AG04449 (cell line): ENCODE measurements at places on chromosomes 1 and 21.
A peak's percentile ranks its signal among the peaks of the same experiment; 100 is the strongest.

- DNase-seq: no peak
These were observed 104.9 kb downstream of the RUNX1 start for GRCh38 chr21:34944015-34944755.

DNA sequence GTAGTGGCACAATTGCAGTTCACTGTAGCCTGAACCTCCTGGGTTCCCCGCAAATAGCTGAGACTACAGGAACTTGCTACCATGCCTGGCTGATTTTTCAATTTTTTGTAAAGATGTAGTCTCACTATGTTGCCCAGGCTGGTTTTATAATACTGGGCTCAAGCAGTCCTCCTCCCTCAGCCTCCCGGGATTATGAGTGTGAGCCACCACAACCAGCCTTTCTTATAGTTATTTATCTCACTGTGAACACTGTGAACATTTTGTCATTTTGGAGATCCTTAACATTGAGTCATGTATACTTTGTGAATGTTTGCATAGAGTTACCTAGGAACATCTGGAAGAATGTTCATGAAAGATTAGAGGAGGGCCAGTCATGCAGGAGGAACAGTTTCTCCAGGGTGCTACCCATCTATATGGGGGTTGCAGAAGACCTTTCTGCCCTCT lies 127.1 kb upstream of the CACYBP start:
- DNase-seq: no peak

GRCh38 chr1:210876275-210876674 lies 257.7 kb downstream of the KCNH1 start:
- no peak for DNase-seq

- DNase-seq: no peak
These were observed 12.9 kb downstream of the PTAFR start for GRCh38 chr1:28163496-28164161.

GRCh38 chr1:25338986-25339385 lies 852 bp downstream of the TMEM50A start:
- no peak for DNase-seq

- no peak for DNase-seq
These were observed 82.4 kb downstream of the ST6GALNAC3 start for GRCh38 chr1:76156987-76157386.

DNA sequence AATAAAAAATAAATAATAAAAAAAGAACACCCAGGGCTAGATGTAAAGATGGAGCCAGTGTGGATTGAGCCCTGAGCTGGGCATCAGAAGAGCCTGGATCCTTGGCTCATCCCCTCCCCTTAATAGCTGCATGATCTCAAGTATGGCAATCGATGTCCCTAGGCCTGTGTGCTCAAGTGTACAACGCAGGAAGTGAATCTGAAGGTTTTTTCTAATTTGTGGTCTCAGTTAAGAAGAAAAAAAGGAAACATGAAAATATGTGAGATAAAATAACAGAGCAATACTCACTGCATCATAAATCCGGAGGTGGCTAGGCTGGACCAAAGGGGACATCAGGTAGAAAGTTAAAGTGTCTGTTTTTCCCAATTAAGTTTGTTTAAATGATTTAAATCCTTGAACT lies 47.3 kb upstream of the SLC44A3 start:
- no peak for DNase-seq

DNA sequence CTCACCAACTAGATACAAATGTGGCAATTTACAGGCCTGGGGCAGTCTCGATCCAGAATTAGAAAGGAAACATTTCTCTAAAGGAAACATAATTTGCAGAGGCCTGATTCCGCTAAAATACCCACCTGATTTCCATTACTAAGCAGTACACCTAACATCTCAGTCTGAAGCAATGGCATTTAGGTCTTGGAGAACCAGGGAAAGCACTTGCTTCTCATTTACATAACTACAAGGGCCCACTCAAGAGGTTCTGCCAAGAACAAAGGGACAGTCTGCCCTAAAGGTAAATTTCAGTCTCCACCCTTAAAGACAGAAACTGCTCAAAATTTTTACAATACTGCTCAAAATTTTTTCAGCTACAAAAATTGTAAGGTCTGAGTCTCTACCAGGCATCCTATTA lies 123.7 kb upstream of the GJB5 start:
- no peak for DNase-seq

- DNase-seq: no peak
These were observed 39.3 kb upstream of the EXOSC10 start for GRCh38 chr1:11138952-11139351.

DNA sequence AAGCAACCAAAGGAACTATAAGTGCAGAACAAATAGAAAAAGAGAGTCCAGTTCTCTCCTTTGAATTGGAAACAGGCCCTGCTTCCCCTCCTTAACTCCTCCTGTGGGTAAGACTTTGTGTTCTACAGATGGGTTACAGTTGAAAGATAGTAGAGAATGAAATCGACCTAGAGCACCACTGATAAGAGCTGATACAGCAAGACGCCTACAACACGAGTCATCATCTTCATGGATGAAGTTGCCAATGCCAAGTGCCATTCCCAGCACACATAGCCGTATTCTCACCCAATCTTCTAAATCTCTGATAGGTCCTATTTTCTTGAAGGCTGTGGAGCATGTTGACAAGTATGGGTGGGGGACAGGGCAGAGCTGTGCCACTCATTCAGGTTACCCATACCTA lies 99.8 kb upstream of the CAMK1G start:
- no peak for DNase-seq

DNA sequence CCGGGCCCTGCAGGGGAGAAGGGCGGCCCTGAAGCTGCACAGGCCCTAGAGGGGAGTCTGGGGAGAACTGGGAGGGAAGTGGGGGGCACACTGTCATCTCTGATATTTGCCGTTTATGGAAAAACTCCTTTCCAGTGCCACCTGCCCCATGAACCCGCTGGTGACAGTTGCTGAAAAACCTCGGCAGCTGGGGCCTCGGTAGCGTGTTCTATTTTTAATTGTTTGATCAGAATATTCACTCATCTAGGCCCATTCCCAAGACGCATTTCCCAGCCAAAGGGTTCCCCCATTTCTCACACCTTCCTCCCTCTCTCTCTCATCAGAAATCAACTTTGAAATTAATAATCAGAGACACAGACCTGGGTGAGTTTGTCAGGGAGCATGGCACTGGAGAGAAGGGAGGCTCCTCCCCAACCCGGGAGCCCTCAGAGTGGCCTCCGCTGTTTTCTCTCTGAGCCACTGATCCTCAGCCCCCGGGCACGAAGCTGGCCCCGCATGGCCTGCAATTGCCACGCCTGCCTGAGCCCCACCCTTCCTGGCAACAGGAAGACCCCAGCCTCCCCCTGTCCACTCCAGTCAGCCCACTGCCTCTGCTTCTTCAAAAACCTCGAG lies 111.1 kb downstream of the CASZ1 start:
- DNase-seq: no peak

GRCh38 chr1:224777180-224777579 lies 152.3 kb upstream of the DNAH14 start:
- no peak for DNase-seq

GRCh38 chr1:248807067-248807737 lies 18.5 kb downstream of the SH3BP5L start:
- DNase-seq: no peak

GRCh38 chr1:53589043-53589887 lies 130.1 kb downstream of the DMRTB1 start:
- DNase-seq: no peak

DNA sequence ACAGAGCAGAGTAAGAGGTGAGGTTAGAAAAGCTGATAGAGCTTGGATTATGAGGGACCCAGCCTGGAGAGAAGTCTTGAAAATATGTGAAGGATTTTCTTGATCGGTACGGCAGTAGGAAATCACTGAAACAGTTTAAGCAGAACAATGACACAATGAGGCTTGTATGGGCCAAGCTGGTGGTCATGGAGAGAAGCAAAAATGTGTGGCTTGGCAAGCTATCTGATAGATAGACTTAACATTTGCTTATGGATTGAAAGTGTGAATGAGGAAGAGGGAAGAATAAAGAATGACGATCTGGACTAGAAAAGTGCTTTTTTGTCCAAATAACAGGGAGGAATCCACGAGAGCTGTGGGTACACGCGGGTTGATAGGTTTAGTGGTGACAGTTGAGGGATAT lies 15.4 kb upstream of the XPR1 start:
- DNase-seq: no peak

DNA sequence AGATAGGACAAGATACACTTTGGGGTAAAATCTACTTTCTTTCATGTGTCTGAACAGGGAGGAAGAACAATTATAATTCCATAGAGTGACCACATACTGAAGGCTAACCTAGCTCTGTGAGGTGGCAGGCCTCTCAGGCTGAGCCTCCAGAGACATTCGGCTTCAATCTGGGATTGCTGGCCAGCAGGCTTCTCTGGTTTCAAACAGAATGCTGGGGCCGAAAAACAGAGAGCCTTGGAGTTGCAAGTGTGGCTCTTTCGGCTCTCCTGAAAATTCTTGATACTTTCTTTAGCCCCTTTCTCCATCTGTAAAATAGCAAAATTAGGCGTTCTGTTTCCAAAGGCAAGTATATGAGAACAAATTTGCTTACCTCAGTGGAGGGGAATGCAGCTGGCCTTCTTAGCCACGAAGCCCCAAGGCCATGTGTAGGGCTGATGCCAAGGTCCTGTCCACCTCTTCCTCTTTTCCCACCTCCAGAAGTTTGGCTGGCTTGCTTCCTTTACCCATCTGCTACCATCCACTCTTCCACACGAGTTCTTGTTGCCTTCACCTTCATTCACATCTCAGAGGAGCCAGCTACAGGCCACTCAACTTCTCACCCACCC lies 30.0 kb upstream of the UBE2U start:
- DNase-seq: no peak

DNA sequence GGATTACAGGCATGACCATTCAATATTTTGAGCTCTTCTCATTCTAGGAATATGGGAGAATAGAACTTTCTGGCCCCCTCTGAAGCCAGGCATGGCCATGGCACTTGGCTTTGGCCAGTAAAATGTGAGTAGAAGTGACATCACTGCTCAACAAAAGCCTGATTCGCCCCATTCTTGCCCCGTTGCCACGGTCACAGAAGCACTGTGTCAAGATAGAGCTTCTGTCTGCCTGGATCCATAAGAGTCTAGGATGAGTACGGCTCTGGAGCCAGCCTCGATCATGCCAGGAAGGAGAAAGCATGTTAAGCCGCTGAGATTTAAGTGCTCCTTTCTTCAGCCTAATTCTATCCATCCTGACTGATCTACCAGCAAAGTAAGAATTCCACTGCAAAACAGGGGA lies 113.1 kb downstream of the TIAM1 start:
- no peak for DNase-seq

GRCh38 chr1:78649628-78650027 lies at the start of gene IFI44:
TSS of gene IFI44 (plus strand) at chr1:78649831. CDS start at chr1:78650196, 365 bp downstream.
- peak; percentile 9 for DNase-seq
